ENCODE measurements at places on chromosomes 5 and 9. TPM values are rescaled to one million over a fixed set of nuclear protein-coding genes. Genes with fewer than 3 reads are reported as not detected.

- no peak for DNase-seq
Observed at GRCh38 chr5:82862261-82862660, 214.9 kb downstream of the TMEM167A start.

Gene GPR151
- polyA plus RNA-seq = not detected

GRCh38 chr5:56802205-56802604 lies 13.1 kb upstream of the MAP3K1 start:
- no peak for DNase-seq

DNA sequence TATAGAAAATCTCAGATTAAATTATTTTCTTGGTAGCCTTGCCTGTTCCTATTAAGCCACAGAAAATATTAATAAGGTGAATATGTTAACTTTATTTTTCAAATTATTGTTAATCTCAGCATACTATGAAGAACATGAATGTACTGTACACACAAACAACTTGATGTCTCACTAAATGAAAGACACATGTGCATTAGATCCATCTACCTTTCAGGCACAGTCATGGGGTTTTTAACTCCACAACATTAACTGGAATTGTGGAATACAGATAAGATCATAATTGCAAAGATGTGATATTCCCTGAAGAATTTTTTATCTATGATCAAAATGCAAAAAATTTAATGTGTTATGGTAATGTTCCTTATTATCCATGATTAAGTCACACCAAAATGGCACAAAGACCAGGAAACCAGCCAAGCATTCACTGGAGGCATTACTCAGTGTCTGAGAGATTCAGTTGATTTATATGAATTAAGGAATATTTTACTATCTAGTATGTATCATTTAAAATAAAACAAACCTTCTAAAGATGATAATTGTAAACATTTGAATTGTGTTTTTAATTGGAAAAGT lies 150.0 kb upstream of the VCAN start:
- no peak for DNase-seq

Gene IFNB1
- not detected for polyA plus RNA-seq

Gene SLC6A19
- 0.01 TPM for polyA plus RNA-seq

Gene TMEM252
- polyA plus RNA-seq = not detected

GRCh38 chr5:75856056-75856455 lies 138.8 kb upstream of the POC5 start:
- no peak for DNase-seq

Gene LECT2
- polyA plus RNA-seq = not detected

Gene GABBR2
- polyA plus RNA-seq = 0.47 TPM

- DNase-seq = no peak
Observed at GRCh38 chr9:97076238-97076637, 37.3 kb upstream of the CTSV start.

GRCh38 chr9:113355040-113355596 lies 5.8 kb downstream of the BSPRY start:
- DNase-seq = peak; percentile 50

DNA sequence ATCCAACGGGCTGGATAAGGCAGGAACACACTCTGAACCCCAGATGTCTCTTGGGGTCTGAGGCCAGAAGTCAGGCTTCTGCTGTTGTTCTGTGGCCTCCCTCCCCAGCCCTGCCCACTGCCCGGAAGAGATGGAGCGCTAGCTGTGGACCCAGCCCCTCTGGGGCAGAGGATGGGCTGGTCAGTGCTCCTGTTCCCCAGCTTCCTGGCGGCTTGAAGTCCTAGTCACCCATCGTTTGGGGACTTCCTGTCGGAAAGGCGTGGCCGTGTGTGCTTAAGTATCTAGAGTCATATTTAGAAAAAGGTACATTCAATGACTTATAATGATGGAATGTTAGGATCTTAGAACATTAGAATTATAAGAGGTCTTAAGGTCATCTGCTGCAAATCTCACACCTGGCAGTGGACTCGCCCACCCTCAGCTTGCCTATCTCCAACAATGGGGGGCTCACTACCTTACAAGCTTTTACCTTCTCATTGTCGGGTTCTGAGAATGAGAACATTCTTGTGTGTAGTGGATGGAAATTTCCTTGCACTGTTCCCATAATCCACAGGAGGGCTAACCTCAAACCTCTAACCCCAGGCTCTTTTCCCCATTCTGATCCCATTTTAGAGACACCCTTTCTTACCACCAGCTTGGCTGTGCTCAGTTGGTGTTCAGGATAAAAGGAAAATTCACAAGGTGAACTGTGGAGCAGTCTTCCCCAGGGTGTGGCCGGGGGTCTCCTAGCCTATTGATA lies 13.4 kb upstream of the AIF1L start:
- DNase-seq = peak; percentile 29

DNA sequence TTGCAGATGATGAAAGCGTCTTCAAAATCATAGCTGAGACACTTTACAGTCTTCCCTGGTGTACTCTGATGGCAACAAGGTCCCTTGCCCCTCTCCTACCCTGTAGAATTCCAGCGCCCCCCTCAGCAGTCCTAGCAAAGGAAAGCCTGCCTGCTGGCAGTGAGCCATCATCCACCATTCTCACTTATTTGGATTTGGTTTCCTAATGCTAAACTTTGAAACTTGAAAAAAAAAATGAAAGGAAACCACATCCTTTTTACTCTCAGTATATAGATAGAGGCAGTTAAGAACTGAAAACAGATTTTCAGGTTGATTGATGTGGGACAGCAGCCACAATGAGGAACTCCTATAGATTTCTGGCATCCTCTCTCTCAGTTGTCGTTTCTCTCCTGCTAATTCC lies at the start of gene GZMA:
GZMA (plus strand) TSS at position 299 of the 400 bp plus-strand sequence; CDS start at position 336, 37 bp downstream.
- no peak for DNase-seq

- no peak for DNase-seq
Observed at GRCh38 chr9:99026271-99026955, 78.5 kb upstream of the TGFBR1 start.

GRCh38 chr5:1016036-1016435 lies 7.4 kb downstream of the NKD2 start:
- no peak for DNase-seq

DNA sequence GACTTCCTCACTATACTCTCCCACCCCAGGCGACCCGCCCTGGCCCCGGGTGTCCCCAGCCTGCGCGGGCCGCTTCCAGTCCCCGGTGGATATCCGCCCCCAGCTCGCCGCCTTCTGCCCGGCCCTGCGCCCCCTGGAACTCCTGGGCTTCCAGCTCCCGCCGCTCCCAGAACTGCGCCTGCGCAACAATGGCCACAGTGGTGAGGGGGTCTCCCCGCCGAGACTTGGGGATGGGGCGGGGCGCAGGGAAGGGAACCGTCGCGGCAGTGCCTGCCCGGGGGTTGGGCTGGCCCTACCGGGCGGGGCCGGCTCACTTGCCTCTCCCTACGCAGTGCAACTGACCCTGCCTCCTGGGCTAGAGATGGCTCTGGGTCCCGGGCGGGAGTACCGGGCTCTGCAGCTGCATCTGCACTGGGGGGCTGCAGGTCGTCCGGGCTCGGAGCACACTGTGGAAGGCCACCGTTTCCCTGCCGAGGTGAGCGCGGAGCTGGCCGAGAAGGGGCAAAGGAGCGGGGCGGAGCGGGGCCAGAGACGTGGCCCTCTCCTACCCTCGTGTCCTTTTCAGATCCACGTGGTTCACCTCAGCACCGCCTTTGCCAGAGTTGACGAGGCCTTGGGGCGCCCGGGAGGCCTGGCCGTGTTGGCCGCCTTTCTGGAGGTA lies 2.1 kb downstream of the CA9 start:
- no peak for DNase-seq

GRCh38 chr5:59151162-59151889 lies 568.5 kb downstream of the RAB3C start:
- peak; percentile 57 for DNase-seq

DNA sequence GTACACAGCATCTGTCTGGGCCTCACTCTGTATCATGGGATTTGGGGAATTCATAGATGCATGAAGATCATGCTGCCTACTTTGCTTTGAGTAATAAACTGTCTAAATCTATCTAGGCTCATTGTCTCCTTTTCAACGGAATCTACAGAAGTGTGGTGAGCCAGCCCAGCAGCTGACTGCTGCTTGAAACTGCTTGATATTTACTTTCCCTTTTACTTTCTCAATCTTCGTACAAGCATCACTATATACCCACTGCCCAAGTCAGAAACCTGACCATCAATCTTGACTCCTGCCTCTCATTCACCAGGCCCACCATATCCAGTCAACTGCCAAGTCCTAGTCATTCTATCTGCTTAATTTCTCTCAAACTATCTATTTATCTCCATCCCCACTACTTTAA lies 142.9 kb downstream of the NR2F1-AS1 start:
- no peak for DNase-seq

GRCh38 chr5:87164409-87164808 lies 103.3 kb upstream of the RASA1 start:
- DNase-seq = no peak

Gene FAM78A
- polyA plus RNA-seq = 0.65 TPM

Gene GABRB2
- polyA plus RNA-seq = not detected

Gene JAK2
- 3.1 TPM for polyA plus RNA-seq

- no peak for DNase-seq
Observed at GRCh38 chr5:142342128-142342981, 17.5 kb upstream of the SPRY4 start.

Gene CDC42SE2
- 25.8 TPM for polyA plus RNA-seq

Gene LAMC3
- polyA plus RNA-seq = 1.5 TPM

- DNase-seq = no peak
Observed at GRCh38 chr5:153991168-153991567, 47.5 kb downstream of the FAM114A2 start.

DNA sequence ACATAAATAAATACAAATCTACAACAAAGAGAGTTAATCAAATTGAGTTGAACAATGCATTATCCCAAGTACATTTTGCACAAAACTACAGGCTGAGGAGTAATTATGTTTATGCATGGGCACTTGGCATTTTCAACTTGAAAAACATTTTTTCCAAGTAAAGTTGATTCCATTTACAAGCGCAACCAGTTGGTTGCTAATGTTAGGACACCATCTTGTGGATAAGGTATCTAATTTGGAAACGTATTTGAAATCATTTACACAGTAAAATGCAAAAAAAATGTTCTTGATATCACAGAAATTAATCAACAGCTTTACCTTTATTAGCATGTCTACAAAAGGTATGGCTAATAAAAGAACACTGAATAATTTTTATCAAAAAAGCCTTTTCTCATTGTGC lies 18.8 kb downstream of the FTMT start:
- DNase-seq = no peak

DNA sequence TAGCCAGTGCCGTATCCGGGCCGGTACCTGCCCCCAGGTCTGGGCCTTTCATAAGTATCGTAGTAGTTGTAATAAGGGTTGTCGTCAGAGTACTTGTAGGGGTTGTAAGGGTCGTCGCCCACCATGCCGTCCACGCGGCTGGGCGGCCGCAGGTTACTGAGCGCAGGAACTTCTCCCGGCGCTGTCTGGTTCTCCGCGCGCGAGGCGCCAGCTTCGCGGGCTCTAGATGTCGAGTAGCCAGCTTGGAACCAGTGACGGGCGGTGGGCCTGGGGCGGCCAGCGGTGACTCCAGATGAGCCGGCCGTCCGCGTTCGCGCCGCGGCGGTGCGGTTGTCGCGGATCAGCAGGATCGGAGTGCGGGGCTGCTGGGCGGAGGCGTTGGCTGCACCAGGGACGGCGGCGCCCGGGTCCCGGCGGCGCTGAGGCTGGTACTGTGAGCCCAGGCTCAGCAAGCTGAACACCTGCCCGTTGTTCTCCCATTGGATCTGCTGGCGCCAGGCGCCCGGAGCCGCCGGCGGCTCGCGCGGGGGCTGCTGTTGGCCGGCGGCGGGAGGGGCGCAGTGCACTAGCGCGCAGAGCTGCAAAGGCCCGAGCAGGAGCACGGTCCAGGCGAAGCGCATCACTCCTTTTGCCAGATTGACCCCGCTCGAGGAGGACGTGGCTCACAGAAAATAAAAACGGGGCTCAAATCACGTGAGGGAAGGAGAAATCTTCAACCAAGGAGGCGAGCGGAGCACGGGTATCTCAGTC lies 518 bp downstream of the LOX start:
- DNase-seq = peak; percentile 4

DNA sequence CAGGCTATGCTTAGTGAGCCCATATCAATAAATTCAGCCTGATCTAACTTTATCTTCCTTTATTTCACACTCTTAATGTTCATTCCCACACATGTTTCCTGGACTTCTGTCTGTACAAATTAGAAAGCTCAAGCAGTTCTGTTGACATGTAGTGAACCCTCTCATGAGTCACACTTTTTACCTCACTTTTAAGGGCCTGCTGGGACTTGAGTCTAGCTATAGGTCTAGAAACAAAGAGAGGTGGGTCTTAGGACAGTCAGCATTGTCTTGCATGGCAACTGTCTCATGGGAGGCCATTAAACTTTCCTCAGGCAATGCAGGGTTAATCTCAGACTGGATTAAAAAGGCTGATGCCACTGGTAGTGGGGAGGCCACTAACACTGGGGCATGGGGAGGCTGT lies 8.6 kb upstream of the CCNH start:
- DNase-seq = no peak

DNA sequence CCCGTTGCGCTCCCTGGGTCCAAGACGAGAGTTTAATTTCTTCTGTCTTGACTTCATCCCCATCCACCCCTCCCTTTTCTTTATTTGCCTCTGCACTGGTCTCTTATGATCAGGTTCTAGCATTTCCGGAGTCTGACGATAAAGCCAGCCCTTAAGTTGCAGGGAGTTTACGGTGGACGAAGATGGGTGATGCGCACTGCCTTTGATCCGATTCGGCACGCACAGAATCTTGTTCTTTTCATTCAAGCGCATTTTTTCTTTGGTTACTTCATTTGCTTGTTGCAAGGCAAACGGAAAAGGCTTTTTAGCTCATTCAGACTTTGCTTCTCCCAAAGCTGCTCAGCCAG lies 488 bp upstream of the MCTP1 start:
- no peak for DNase-seq

Data from A549 (cell line).